ENCODE measurements at places on chromosomes 7 and 10. TPM values are rescaled to one million over a fixed set of nuclear protein-coding genes. Genes with fewer than 3 reads are reported as not detected.
A peak's percentile ranks its signal among the peaks of the same experiment; 100 is the strongest.

GRCh38 chr10:44035474-44036197 is 349.3 kb downstream of the CXCL12 start:
- no peak overlapping the region for H3K27ac ChIP-seq
- no peak overlapping the region for H3K4me3 ChIP-seq
- H3K4me1 ChIP-seq: no peaks in the 10 kb centered on the region
- no peaks in the 10 kb centered on the region for H3K36me3 ChIP-seq

GRCh38 chr7:139731802-139732470 is 45.9 kb downstream of the HIPK2 start:
- H3K27me3 ChIP-seq: no peaks in the 10 kb centered on the region
- H3K36me3 ChIP-seq: no peaks in the 10 kb centered on the region
- H3K4me1 ChIP-seq: peaks cover 39% of the 10 kb centered on the region
- H3K4me3 ChIP-seq: no peak overlapping the region
- peak overlapping the region; percentile 73 for H3K27ac ChIP-seq

DNA sequence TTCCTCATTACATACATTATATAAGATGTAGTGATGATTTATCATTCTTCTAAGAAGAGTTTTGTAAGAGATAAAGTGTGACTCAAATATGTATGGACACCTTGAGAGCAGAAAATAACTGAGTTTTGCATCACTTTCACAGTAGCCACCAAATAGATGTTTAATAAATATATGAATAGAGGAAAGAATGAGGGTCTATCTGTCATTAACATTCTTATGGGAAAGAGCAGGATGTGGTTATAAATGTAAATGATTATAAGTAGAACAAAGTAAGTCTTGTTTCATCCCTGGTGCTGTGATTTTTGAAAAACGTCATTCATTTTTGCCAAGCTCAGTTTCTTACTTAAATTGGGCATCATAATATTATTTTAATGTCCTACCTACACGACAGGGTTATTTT is 15.0 kb upstream of the CRPPA start:
- H3K27ac ChIP-seq: no peak overlapping the region
- DNase-seq: no peak
- no peaks in the 10 kb centered on the region for H3K36me3 ChIP-seq

GRCh38 chr7:131769241-131769640 is 212.8 kb upstream of the PODXL start:
- H3K27me3 ChIP-seq: no peaks in the 10 kb centered on the region
- no peaks in the 10 kb centered on the region for H3K4me1 ChIP-seq
- H3K4me3 ChIP-seq: no peak overlapping the region
- no peaks in the 10 kb centered on the region for H3K36me3 ChIP-seq
- DNase-seq: no peak

DNA sequence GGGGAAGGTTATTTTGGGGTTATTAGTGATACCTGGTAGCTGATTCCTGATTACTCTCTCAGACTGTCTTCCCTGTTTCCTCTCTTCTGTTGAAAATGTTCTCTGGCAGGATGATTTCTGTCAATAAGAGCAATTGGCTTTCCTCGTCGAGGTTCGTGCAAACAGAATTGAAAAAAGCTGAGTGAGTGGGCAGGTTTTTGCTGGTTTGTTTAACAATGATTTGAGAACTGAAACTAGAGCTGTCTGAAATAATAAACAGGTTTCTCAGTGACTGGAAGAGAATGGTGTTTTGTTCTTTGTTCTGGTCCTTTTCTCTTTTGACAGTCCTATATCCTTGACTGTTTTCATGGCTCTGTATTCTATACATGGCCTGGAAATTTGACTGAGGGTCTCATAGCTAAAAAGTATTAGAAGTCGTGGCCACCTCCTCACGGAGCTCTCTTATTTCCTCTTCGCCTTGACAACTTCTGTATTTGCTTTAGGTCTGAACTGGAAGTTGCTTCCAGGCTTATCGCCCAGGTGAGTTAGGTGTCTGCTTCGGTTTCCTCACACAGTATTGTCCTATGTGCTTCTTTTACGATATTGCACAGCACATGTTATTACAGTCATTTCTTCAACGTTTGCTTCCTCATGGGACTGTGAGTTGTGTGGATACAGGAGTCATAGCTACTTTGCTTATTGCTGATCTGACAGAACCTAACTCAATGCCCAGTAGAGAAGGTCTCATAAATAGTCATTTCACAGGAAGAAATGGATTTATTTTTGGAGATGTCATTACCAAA is 403.6 kb downstream of the NRG3 start:
- H3K4me1 ChIP-seq: no peaks in the 10 kb centered on the region
- H3K4me3 ChIP-seq: no peak overlapping the region
- no peak overlapping the region for H3K27ac ChIP-seq
- no peaks in the 10 kb centered on the region for H3K27me3 ChIP-seq
- DNase-seq: no peak

GRCh38 chr7:23332910-23333612 is 33.9 kb downstream of the MALSU1 start:
- H3K27ac ChIP-seq: no peak overlapping the region
- no peaks in the 10 kb centered on the region for H3K36me3 ChIP-seq
- peaks cover 12% of the 10 kb centered on the region for H3K4me1 ChIP-seq
- no peaks in the 10 kb centered on the region for H3K27me3 ChIP-seq
- H3K4me3 ChIP-seq: no peak overlapping the region
- no peak for DNase-seq

GRCh38 chr10:132866601-132867381 is 75.6 kb downstream of the CFAP46 start:
- no peaks in the 10 kb centered on the region for H3K36me3 ChIP-seq
- H3K27ac ChIP-seq: no peak overlapping the region
- peaks cover 2% of the 10 kb centered on the region for H3K27me3 ChIP-seq
- no peaks in the 10 kb centered on the region for H3K4me1 ChIP-seq

DNA sequence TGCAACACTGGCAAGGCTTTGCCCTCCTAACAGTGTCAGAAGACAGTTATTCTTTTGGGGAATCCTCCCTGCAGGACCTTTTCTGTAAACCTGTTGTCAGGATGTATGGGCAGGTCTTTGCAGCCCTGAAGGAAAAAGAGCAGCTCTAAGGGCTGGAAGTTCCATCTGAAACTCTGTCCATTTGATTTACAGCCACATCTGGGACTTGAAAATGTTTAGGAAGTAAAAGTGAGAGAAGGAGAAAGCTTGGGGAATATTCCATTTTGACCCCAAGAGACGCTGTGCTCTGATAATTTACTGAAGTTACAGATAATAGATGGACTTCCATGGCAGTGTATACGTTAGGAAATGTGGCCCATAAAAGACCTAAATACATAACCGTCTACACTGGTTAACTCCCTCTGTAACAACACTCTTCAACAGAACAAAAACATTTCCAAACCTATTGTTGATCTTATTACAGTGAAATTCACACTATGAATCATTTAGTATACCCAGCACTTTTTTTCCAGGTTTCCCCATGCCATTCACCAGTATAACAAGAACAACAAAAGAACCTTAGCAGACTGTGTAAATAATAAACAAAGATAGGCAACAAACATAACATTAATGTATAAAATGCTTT is 89.1 kb downstream of the KIAA1549 start:
- no peak overlapping the region for H3K27ac ChIP-seq
- H3K36me3 ChIP-seq: no peaks in the 10 kb centered on the region
- peaks cover 11% of the 10 kb centered on the region for H3K4me1 ChIP-seq

DNA sequence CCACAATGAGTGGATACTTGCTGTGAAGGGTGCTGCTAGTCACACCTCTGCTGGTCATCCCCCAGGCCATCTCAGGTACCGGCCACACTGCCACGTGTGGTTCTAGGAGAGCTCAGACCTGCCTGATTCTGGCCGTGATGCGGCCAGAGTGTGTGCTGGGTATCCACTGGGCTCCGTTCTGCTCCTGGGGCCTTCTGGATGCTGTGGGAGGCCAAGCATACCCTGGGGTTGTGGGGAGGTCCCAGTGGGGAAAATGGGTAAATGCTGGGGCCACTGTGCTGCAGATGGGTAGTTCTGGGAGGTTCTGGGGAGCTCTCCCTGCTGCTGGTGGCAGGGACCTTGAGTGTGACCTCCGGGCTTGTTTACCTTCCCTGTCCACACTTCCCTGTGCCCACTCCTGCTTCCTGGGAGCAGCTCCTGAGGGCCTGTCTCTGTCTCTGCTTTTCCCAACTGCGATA is 318.4 kb downstream of the GLRX3 start:
- H3K27ac ChIP-seq: no peak overlapping the region
- no peaks in the 10 kb centered on the region for H3K4me1 ChIP-seq
- peak; percentile 12 for DNase-seq
- peaks cover 3% of the 10 kb centered on the region for H3K27me3 ChIP-seq

GRCh38 chr10:112843623-112844022 is 106.4 kb upstream of the TCF7L2 start:
- DNase-seq: no peak
- no peaks in the 10 kb centered on the region for H3K36me3 ChIP-seq
- peaks cover 43% of the 10 kb centered on the region for H3K4me1 ChIP-seq
- H3K27me3 ChIP-seq: no peaks in the 10 kb centered on the region
- H3K27ac ChIP-seq: no peak overlapping the region
- H3K4me3 ChIP-seq: no peak overlapping the region

DNA sequence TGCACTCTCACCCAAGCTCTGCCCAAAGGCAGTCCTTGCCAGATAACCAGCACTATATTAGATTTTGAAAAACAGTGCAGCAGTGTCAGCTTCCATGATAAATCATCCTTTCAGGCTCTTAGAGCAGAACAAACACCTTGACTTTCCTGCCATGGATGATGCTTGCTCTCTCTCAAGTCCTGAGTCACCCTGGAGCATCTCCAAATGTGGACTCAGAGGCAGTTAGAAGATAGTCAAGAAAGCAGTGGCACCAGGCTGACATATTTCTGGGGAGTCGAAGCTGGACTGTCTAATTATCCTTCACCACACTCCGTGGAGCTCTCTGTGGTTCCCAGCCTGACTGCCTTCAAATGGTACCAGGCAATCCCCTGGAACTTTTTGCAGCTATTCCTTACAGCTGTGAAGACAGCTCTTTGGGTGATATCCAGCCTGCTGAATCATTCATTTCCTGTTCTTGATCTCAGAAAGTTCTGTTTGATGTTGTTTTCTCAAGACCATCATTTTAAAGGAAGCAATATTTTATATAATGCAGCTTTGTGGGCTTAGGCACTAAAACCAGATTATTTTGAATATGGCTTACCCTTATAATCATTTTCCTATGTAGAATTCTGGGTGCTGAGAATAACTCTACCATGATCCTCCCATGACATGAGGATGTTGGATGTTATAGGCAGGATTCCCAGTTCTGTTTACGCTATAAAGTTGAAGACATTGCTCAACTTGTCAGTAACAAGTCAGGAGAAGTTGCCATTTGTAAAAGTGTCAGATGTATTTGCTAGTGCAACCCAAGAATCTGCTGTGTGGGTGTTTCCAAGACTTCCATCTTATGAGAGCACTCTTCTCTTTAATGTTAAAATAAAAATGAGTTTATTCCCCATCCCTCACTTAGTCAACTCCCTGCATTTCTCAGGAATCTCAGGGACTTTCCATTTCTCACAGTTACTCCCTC is 233.8 kb downstream of the C7orf25 start:
- no peak overlapping the region for H3K27ac ChIP-seq
- no peaks in the 10 kb centered on the region for H3K4me1 ChIP-seq
- no peaks in the 10 kb centered on the region for H3K27me3 ChIP-seq
- no peak overlapping the region for H3K4me3 ChIP-seq
- no peak for DNase-seq

Gene NUTM2B
- total RNA-seq: 0.25 TPM

Gene CFAP69
- total RNA-seq: 4.0 TPM

Gene ITIH2
- total RNA-seq: 598 TPM

Gene ABCC2
- total RNA-seq: 234 TPM

Gene GTPBP10
- total RNA-seq: 6.5 TPM
